Fibroblast of lung (primary cell): ENCODE measurements at places on chromosomes 2 and 18.

- no peaks in the 10 kb centered on the region for H3K36me3 ChIP-seq
- no peak overlapping the region for H3K4me3 ChIP-seq
- peak; percentile 50 for DNase-seq
- no peaks in the 10 kb centered on the region for H3K27me3 ChIP-seq
- no peak overlapping the region for H3K27ac ChIP-seq
- H3K4me1 ChIP-seq: no peaks in the 10 kb centered on the region
Measured at GRCh38 chr18:22964116-22964515, 31.0 kb downstream of the RBBP8 start.

DNA sequence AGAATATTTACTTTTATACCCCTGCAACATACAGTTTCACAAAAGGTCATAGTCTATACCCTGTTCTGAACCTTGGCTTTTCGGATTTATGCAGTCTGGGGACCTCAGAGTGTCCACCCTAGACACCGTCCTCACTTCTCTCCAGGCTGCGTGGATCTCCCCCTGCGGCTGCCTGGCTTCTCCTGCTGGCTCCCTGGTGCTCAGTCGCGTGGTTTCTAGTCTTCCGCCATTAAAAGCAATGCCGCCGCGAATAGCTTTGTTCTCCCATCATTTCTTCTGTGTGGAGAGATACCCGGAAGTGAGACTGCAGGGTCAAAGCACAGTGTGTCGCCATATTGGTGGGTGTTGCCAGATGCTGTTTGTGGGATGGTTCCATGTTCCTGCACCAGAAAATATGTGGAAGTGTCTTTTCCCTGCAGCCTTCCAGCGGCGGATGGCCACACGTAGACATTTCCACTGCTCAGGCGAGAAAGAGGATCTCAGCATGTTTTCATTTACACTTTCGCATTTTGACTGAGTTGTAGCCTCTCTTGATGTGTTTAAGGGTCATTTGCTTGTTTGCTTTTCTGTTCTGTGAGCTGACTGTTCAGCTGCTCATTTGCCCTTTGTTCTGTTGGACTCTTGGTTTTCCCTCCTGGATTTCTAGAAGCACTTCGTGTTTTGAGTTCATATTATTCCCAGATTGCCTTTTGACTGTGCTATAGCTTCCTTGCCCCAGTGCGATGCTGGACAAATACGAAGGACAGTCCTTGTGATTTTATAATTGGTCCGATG is 22.9 kb upstream of the ASB1 start:
- H3K27ac ChIP-seq: no peak overlapping the region
- DNase-seq: no peak

- H3K36me3 ChIP-seq: no peaks in the 10 kb centered on the region
- peaks cover 14% of the 10 kb centered on the region for H3K4me1 ChIP-seq
- peak overlapping the region; percentile 81 for H3K27ac ChIP-seq
- no peak for DNase-seq
- H3K4me3 ChIP-seq: no peak overlapping the region
- no peaks in the 10 kb centered on the region for H3K27me3 ChIP-seq
Measured at GRCh38 chr2:28103611-28104010, 213.1 kb downstream of the BABAM2 start.

GRCh38 chr18:66694852-66695251 is 91.0 kb upstream of the CDH19 start:
- no peaks in the 10 kb centered on the region for H3K4me1 ChIP-seq
- H3K27me3 ChIP-seq: no peaks in the 10 kb centered on the region
- no peaks in the 10 kb centered on the region for H3K36me3 ChIP-seq
- no peak overlapping the region for H3K27ac ChIP-seq
- DNase-seq: no peak
